Activated CD4-positive, alpha-beta T cell treated with anti-CD3 and anti-CD28 coated beads for 1 hour (primary cell): ENCODE measurements at places on chromosomes 11 and 22.
A peak's percentile ranks its signal among the peaks of the same experiment; 100 is the strongest.

DNA sequence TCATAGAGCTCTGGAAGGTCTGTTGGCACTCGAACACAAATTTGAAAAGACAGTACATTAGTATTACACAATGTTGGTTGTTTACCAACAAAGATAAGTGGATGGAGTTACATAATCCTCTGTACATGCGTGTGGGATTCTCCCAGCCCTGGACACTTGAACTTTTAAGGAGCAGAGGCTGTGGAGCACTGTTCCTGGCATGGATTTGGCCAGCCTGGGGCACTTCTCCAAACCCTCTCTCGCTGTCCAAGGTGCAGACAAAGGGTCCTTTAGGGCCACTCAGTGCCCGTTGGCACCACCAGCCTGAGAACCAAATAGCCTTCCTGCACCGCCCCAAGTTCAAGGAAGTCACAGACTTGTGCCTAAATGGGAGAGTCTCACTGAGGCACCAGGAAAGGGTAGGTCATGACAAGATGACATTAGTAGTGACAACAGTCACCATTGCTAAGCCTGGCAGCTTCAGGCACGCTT lies 1.6 kb upstream of the ANO1 start:
- DNase-seq = no peak

GRCh38 chr22:32327066-32327465 lies 30.6 kb upstream of the RFPL3 start:
- no peak for DNase-seq

DNA sequence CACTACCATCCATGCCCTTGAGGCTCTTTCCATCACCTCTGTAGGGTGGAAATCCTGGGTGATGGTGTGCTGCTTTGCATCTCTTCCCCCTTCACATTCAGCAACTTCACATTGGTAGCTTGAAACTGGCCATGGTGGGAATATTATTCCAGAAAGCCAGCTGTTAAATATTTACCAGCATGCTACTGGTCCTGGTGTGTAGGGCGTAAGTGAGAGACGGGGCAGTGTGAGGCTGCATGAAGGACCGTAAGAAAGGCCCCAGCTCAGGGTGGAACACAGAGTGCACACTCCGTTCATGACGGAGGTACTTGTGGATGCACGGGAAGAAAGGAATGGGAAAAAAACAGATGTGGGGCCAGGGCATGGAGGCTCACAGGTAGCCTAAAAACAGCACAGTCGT lies 121.3 kb downstream of the PKNOX2 start:
- DNase-seq = no peak

DNA sequence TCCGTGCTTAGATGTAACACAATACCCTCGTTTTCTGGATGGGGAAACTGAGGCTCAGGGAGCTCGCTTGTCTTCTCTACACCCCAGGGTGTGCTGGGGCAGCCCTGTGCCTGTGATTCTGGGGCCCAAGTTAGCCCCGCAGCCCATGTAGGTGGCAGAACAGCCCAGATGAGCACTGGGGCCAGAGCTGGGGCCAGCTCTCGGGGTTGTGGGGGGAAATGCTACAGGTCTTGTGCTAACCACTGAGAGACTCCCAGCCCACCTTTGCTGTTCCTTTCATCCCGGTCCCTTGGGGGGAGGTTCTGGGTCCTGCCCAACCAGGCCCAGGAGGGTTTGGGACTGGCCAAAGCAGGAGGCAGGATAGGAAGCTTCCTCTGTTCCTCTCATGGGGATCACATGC lies 13.5 kb downstream of the MYEOV start:
- DNase-seq = no peak

DNA sequence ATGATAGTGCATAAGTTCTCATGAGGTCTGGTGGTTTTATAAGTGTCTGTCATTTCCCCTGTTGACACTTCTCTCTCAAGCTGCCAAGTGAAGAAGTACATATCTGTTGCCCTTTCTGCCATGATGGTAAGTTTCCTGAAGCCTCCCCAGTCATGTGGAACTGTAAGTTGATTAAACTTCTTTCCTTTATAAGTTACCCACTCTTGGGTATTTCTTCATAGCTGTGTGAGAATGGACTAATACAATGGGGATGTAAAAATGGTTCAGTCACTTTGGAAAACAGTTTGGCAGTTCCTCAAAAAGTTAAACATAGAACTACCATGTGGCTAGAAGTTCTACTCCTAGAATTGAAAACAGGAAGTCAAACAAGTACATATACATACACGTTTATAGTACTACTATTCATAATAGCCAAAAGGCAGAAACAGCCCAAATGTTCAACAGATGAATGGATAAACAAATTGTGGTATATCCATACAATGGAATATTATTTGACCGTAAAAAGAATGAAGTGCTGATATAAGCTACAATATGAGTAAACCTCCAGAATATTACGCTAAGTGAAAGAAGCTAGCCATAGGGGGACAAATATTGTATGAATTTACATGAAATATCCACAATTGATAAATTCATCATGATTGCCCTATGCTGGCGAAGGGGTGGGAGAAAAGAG lies 16.0 kb upstream of the DKK3 start:
- DNase-seq = no peak

GRCh38 chr11:26995701-26996460 lies 2.0 kb downstream of the FIBIN start:
- DNase-seq = no peak

DNA sequence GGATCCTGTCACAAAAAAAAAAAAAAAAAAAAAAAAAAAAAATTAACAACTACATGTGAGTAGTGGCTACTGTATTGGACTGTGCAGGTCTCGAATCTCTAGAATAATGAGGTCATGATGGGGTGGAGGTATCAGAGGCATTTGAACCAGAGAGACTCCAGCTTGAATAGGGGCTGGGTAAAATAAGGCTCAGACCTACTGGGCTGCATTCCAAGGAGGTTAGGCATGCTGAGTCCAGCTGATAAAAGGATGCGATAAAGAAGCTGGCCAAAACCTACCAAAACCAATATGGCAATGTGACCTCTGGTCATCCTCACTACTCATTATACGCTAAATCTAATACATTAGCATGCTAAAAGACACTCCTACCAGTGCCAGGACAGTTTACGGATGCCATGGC lies 5.9 kb upstream of the PACSIN3 start:
- DNase-seq = no peak

DNA sequence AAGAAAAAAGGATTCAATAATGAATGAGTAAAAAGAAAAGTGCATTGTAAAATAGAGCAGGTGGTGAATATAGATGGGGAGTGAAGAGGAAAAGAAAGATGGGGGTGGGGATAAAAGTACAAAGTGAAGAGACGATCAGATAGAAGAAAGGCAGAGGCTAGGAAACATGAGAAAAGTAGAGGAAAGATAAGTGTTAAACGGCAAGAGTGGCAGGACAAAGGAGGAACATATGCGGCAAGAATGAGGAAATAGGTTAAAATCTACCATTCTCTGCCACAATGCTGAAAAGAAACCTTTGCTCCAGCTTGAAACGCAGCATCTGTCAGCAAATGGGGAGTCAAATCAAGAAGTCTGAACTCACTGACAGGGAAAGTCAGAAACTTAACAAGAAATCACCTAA lies 6.8 kb downstream of the FUT4 start:
- DNase-seq = no peak

DNA sequence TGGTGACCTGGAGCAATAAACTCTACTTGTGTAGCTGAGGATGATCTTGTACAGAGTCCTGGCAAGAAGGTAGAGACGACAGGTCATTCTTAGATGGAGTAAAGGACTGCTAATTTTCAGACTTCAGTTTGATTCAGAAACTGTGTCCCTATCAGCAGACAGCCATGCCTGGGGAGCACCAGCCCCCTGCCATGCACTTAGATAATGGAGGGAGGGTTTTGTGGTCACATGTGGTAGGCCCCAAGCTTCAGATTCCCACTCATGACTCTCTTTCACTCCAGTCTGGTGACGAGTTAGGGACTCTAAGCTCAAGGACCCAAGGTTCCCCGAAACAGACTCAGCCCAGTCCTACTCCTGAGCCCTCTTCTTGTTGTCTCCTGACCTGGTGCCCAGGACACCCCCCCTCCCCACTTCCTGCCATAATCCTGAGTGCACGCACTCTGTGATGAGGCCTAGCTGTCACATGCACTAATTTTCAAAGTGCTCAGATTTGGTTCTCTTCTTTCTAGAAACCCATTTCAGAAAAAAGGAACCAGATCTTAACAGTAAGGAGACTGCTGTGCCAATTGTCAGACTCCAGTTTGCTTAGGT lies 10.2 kb upstream of the AMPD3 start:
- DNase-seq = no peak

DNA sequence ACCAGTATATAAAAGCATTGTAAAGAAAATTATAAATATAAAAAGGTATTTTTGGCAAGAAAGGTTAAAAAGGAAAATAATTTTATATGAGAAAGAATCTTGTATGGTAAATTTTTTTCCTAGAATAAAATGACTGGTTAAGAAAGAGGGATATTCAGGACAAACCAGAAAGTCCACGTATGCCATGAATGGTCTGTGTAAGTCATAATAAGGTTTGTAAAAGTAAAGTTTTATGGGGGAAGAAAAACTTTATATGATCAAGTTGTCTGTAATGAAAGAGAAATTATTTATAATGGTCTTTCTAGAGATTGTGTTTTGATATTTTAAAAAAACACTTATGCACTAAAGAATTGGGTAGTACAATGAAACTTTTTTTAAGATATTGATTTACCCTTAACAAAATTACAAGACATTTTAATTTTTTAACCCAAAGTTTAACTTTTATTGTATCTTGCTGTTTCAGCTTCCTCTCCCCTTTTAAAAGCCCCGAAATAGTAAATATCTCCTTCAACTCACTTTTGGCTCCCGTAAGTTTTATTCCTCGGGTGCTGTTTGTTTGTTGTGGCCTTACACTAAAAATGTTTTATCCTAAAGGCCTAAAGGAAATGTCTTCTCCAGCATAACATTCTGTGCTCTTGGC lies 47.7 kb downstream of the AMOTL1 start:
- no peak for DNase-seq

DNA sequence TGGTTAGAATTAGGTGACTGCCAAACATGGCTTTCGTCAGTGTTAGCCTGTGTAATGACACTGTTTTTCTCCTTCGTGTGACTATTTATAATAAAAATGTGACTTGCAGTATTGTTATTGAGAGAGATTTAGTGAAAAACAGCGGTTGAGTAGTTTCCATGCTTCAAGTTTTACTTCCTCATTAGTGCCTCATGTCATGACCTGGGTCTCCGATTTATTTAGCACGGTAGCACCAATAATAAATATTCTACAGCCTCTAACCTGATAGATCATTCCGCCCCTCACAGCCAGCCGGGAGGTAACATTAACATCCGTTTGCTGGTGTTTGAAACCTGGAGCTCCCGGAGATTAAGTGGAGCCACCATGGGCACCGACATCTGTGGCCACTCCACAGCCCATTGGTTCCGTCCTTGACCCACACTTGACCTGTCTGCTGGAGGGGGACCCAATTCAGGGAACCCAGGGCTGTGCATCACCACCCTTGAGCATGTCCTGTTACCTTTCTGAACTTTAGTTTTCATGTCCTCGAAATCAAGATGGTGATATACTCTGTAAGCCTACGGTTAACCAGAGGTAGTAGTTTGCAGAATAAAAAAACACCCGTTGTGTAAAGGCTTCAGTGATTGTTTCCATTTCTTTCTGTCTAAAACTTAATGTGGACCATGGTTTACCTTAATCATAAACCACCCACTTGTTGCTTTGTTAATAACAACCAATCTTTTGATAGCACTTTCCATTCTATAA lies 104.1 kb downstream of the ATXN10 start:
- DNase-seq = no peak

DNA sequence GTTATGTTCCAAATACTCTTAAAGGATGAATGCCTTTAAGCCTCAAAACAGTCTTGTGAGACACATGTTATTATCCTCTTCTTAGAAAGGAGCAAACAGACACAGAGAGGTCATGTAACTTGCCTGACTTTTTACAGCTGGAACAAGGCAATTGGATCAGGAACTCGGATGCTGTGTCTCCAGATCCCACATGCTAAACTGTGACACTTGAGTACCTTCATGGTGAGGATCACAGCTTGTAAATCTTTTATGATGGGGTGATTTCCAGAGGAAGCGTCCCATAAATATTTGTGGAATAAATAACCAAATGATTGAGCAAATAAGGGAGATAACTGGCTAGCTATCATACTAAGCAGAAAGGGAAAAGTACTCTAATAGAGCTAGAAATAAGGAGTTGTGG lies 171.2 kb downstream of the C11orf91 start:
- no peak for DNase-seq

GRCh38 chr22:25350551-25350971 lies 131.1 kb downstream of the CRYBB2 start:
- no peak for DNase-seq

- no peak for DNase-seq
Measured at GRCh38 chr11:65219930-65220213, 38.1 kb downstream of the CAPN1 start.

GRCh38 chr11:85699957-85700741 lies 14.2 kb upstream of the CCDC89 start:
- DNase-seq = no peak

GRCh38 chr22:44309647-44310046 lies 3.1 kb downstream of the SHISAL1 start:
- no peak for DNase-seq

DNA sequence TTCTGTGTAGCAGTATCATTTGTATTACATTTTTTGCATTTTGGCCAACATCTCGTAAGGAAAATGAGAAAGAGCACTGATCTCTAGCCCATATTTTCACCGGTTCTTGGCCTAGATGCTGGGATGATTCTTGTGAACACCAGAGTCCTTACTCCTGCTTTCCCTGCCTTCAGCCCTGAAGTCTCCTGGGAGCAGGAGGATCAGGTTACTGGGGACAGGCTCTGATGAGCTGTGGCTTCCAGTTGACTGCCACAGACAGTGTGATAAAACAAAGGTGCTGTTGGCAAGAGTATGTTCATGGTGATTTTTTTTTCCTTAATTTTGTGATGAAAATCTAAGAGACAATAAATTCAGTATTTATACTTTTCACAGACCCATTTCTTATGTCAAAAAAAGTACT lies 34.2 kb upstream of the ADSL start:
- no peak for DNase-seq

DNA sequence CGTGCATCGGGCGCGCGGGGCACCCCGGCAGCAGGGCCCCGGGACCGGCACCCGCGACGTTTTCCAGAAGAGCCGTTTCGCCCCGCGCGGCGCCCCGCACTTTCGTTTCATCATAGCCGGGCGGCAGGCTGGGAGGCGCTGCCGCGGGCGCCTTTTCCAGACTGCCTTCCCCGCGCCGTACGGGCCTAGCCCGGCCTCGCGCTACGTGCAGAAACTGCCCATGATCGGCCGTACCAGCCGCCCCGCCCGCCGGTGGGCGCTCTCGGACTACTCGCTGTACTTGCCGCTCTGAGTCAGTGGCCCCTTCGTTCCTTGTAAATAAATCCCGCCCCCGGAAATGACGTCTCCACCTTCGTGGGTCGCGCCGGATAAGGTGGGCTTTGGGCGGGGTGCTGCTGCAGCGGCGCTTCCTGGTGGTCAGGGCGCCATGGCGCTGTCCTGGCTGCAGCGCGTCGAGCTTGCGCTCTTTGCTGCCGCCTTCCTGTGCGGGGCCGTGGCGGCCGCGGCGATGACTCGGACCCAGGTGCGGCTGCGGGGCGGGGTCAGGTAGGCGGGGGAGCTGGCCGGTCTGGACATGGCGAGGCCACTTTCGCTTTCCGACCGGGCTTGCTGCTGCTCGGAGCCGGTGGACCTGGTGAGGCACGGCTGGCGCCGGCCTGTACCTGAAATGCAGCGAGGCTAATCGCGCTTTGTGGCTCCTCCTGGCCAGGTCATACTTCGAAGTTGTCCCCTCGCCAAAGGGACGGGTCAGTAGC lies at the start of gene TMEM179B:
Gene TMEM179B, plus strand, starts transcription at position 398 of the 755 bp plus-strand sequence. Its CDS starts 30 bp downstream, at position 428.
- peak; percentile 95 for DNase-seq

GRCh38 chr11:6323291-6323905 lies 3.1 kb upstream of the CAVIN3 start:
- no peak for DNase-seq
